ENCODE measurements at places on chromosomes 1 and 21.

- no peak for DNase-seq
Measured at GRCh38 chr1:161196111-161196510, 2.7 kb downstream of the ADAMTS4 start.

GRCh38 chr21:35488946-35489345 is 439.8 kb upstream of the RUNX1 start:
- DNase-seq: no peak

DNA sequence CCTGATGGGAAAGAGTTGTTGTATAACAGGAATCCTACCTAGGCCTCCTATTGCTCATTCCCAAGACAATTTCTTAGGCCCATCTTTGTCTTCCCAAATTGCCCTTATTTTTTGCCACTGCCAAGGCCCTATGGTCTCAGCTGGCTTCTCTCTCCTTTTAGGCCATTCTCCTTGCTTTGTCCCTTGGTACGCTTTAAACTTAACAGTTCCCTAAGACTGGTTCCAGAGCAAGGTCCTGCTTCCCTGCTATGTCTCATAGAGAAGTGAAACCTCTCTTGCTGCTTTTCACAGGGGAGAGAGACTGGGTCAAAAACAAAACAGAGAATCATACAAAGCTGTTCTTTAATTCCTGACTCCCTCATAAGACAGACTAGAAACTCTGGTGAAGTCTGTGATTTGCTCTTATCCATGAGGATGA is 77.1 kb downstream of the XCL2 start:
- DNase-seq: no peak

- no peak for DNase-seq
Measured at GRCh38 chr21:16280686-16281091, 550.9 kb downstream of the USP25 start.

- DNase-seq: no peak
Measured at GRCh38 chr1:226601456-226601855, 52.9 kb downstream of the STUM start.

DNA sequence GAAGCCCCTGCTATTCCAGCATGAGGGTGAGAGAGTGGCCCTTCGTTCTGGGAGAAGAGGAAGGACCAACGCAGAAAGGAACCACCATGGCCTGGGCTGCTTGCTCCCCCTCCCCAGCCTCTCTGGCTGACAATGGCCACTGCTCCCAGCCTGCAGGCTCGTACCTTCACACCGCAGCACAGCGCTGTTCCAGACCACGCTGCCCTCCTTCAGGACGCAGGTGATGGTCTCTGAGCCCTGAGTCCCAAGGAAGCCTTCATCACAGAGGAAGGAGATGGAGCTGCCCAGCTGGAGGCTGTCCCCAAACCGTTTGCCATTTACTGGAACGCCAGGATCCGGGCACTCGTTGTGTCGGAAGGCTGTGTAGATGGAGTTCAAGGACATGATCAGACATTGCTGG is 124.9 kb upstream of the HMGB4 start:
- no peak for DNase-seq

DNA sequence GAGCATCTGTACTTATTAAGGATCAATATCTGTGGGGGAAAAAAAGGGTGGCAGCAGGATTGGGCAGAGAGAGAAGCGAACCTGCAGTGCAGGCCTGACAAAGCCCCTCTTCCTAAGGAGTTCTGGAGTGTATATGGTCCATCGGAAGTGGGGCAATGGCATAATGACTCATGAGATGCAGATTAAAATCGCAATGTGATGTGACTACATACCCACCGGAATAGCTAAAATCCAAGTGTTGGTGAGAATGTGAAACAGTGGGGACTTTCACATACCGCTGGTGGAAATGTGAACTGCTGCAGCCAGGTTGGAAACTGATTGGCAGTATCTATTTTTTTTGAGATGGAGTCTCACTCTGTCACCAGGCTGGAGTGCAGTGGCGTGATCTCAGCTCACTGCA is 8.2 kb upstream of the CREG1 start:
- no peak for DNase-seq

GRCh38 chr1:117096951-117097408 is 24.6 kb downstream of the TRIM45 start:
- no peak for DNase-seq

DNA sequence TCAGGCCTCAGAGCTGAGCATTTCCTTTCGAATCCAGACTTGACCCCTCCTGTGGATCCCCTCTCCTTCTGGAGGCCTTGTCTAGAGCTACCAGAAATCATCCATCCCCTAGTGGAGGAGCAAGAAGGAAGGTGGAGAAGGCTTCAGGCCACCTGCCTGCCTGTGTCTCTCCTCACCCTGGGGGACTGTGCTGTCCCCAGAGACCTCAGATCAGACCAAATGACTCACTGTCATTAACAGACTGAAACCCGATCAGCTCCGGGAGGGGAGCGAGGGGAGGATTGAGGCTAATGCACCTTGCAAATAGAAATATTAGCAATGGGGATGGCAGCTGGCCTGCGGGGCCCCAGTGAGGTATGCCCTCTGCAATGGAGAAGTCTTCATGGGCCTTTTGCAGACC is 2.1 kb downstream of the MYBPH start:
- DNase-seq: peak; percentile 44

Data from NCI-H1092 (cell line).